ENCODE measurements at places on chromosomes 1 and 21. TPM values are rescaled to one million over a fixed set of nuclear protein-coding genes. Genes with fewer than 3 reads are reported as not detected.
A peak's percentile ranks its signal among the peaks of the same experiment; 100 is the strongest.

RHOU gene
- total RNA-seq = 0.68 TPM

CD164L2 gene
- not detected for total RNA-seq

CYP4X1 gene
- not detected for total RNA-seq

FCRL6 gene
- total RNA-seq = not detected

PRDM16 gene
- total RNA-seq = not detected

OR10J1 gene
- not detected for total RNA-seq

HCN3 gene
- total RNA-seq = 2.4 TPM

PYHIN1 gene
- total RNA-seq = 13.1 TPM

KIAA0319L gene
- 30.9 TPM for total RNA-seq

CENPL gene
- total RNA-seq = 26.3 TPM

B4GALT3 gene
- total RNA-seq = 46.3 TPM

PIK3R3 gene
- 0.83 TPM for total RNA-seq

CD101 gene
- 0.14 TPM for total RNA-seq

KTI12 gene
- 12.6 TPM for total RNA-seq

FAM177B gene
- total RNA-seq = not detected

ELF3 gene
- total RNA-seq = 0.12 TPM

AUNIP gene
- total RNA-seq = 7.8 TPM

NR0B2 gene
- total RNA-seq = not detected

LCE1E gene
- total RNA-seq = not detected

THEM5 gene
- not detected for total RNA-seq

NUDC gene
- total RNA-seq = 97.1 TPM

RNU1-1 gene
- total RNA-seq = 1,390 TPM

DNASE2B gene
- not detected for total RNA-seq

ATAD3C gene
- 1.7 TPM for total RNA-seq

DNA sequence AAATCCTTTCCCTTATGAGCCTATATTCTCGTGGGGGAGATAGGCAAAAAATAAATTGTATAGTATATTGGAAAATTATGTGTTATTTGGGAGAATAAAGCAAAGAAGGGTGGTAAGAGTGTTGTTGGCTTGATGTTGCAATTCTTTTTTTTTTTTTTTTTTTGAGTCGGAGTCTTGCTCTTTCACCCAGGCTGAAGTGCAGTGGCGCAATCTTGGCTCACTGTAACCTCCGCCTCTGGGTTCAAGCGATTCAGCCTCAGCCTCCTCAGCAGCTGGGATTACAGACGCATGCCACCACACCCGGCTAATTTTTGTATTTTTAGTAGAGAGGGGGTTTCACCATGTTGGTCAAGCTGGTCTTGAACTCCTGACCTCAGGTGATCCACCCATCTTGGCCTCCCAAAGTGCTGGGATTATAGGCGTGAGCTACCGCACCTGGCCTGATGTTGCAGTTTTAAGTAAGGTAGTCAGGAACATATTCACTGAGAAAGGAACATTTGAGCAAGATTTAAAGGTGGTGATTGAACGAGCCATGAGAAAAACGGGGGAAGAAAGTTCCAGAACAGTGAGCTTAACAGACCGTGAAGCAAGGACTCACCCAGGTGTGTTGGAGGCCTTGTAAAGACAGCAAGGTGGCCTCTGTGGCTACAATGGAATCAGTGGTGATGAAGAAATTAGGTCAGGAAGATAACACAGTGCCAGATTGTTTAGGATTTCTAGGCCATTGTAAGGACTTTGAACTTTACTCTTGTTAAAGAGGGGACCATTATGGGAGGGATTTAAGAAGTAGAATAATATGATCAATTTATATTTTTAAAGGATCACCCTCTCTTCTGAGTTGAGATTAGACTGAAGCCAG is 45.8 kb downstream of the RPRD2 start:
- no peak for DNase-seq

GRCh38 chr1:76713535-76713934 is 153.7 kb upstream of the ST6GALNAC5 start:
- no peak for DNase-seq

GRCh38 chr1:91730801-91731732 is 154.9 kb downstream of the TGFBR3 start:
- DNase-seq = peak; percentile 72

DNA sequence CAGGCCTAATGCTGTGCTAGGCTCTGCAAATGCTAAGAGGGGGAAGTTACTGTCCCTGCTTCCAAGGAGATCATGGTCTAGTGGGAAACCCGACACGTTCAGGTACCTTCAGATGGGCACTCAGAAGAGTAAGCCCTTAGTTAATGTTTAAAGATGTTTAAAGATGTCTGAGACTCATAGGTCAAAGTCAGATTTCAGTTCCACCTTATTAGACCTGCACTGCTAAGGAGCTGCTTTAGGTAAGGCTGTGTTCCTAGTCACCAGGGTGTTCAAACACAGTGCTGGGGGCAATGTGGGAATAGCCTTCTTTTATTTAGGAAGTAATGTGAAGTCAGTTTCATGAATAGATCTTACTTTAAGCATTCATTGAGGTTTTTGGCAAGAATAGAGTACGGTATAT is 3.8 kb upstream of the RUSC1 start:
- no peak for DNase-seq

GRCh38 chr1:22594396-22594795 is 31.1 kb downstream of the EPHA8 start:
- no peak for DNase-seq

DNA sequence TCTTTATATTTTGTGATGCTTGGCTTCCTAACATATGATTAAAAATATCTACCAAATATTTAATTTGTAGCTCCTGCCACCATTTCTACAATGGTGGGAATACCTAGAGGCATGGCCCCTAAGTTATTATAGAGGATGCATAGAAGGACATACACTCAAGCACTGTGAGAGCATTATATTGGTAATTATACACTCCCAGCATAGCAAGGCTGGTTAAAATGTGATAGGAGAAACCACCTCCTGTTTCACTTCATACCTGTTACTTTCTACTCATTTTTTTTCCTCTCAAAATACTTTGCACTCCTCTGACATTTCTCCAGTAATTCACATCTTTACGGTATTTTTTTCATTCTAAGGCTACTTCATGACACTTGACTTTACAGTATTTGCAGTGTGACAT is 92.9 kb downstream of the HS2ST1 start:
- DNase-seq = no peak

GRCh38 chr1:227996187-227996950 is 10.4 kb upstream of the WNT3A start:
- DNase-seq = no peak

GRCh38 chr1:33468967-33469366 is 3.5 kb upstream of the ZSCAN20 start:
- DNase-seq = no peak

DNA sequence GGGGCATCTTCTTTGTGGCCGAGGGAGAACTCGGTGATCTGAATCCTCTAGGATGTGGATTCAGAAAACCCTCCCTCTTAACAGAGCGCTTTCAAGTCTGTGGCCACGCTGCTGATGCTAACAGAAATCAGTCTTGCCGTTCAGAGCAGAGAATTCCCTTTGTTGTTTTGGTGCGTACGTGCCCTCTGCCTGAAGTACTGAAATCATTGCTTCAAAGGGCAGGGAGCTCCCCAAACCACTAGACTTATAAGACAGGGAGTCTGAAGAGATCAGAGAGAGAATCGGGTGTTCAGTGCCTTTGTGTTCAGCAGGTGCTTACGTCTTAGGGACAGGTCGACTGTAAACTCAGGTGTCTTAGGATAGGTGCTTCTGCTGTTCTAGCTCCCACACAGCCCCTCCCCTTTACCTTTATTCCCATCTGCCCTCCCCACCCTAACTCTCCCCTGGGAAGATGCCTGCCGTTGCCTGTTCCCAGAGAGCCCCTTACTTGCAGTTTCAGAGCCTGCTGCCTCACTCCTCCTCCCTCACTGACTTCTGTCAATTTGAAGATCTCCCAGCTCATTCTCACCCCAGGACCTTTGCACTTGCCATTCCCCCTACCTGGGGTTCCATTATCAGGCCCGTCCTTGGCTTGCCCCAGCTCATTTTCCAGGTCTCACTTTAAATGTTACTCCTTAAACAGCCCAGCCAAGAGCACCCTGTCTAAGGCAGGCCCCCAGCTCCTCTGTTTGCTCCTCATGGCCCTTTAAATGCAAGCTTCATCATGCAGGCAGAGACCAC is 143.0 kb downstream of the CAMTA1 start:
- DNase-seq = no peak

GRCh38 chr21:44702973-44703730 is 6.2 kb downstream of the KRTAP10-12 start:
- no peak for DNase-seq

DNA sequence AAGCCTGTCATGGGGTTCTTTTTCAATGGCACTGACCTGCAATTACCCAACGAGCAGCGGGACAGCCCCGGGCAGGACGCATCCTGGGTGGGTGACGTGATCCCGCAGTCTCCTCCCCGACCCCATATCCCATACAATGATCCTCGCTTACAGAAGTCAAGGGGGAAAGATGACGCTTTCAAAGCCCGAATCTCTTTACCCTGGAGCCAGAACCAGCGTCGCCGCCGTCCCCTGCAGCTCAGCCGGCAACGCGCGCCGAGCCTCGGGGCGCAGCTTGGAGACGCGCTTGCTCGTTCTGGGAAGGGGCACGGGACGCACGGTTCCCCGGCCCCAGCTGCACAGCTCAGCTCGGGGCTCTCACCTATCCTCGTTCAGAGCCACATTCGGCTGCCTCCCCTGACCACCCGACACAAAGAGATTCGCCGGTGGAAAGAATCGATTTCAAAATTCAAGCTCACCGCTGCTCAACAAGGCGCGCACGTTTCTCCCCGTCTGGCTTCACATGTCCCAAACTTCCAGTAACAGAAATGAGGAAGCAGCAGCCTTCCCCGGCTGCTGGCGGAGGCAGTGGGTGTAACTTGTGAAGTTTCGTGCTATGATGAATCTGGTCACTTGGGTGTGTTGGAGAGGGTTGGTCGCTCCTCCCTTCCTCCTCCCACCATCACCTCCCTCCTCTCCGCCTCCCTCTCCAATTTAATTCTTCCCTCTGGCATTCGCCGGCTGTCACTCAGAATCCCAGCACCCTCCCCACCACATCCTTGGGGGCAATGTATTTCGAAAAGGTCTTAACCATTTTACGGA is at the start of gene TIAM1:
TSS of gene TIAM1 (minus strand) at position 582 of the 801 bp plus-strand sequence. CDS start 77,289 bp downstream, outside the sequence.
- peak; percentile 64 for DNase-seq

- DNase-seq = peak; percentile 71
Measured at GRCh38 chr1:203340112-203340790, 10.7 kb downstream of the FMOD start.

- DNase-seq = no peak
Measured at GRCh38 chr1:112520166-112520565, 11.4 kb downstream of the WNT2B start.

- DNase-seq = no peak
Measured at GRCh38 chr1:103243481-103243880, 135.2 kb upstream of the COL11A1 start.

DNA sequence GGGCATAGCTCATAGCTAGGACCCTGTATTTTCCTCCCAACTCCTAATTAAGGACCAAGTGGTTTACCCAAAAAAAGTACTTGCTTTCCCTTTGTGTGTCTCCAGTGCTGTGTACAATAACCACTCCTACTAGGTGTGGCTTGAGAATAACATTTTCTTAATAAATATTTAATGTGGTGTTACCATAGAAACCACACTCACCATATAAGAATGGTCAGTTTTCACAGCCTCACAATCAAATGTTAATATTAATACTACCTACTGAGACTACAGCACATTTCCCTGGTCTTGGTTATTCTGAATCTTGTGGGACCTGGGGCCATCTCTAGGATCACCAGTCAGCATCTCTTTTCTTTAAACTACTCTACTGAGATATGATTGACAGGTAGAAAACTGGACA is 83.5 kb upstream of the BCAR3 start:
- DNase-seq = no peak

DNA sequence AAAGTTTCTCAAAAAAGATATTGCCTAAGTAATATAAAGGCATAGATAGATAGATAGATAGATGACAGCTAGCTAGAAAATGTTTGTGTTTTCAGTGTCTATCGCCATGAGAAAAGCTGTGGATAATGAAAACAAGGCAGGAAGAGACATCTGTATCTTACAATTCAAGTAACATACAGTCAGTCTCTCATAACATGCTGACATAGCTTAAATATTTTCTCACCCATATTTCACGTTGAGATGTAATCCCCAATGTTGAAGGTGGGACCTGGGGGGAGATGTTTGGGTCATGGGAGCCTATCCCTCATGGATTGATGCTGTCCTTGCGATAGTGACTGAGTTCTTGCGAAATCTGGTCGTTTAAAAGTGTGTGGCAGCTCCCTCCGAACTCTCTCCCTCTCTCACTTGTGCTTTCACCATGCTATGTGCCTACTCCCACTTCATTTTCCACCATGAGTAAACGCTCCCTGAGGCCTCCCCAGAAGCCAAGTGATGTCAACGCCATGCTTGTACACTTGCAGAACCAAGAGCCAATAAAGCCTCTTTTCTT is 856.8 kb upstream of the ADAMTS5 start:
- DNase-seq = no peak

DNA sequence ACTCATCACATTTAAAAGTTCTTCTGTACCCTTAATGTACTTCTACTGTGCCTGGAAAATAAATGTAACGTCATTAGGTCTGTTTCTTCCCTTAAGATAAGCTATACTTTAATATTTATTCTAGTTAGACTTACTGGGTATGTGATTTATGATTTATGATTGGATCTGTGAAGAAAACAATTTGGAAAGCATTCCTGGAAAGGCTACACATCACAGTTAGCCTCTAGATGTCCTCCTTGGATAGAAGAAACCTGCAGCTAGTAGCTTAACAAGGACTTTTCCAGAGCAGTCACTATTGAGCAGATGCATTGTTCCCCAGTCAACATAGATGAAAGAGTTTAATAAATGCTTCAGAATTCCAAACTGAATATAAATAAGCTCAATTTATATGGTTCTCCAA is 22.2 kb upstream of the ABL2 start:
- no peak for DNase-seq

DNA sequence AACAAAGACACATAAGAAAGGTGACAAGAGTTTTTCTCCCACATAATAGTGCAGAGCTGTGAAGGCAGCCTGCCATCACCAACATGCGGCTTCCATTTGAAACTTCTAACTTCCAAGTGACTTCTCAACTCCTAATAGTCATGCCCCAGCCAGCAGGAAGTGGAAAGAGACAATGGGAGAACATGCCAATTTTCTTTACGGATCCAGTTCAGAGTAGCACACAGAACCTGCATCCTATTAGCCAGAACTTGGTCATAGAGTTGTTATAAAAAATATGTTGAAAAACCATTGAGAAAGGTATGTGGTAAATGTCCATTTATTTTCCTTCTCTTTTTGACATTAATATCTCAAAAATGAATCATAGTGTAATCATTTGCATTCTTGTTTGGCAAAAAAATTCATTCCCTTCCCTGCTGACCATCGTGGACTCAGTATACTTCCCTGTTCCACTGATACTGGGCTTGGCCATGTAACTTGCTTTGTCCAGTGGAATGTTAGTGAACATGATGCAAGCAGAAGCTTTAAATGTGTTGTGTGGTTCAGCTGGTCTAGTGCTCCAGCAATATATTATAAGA is 197.4 kb downstream of the SEC16B start:
- DNase-seq = no peak

DNA sequence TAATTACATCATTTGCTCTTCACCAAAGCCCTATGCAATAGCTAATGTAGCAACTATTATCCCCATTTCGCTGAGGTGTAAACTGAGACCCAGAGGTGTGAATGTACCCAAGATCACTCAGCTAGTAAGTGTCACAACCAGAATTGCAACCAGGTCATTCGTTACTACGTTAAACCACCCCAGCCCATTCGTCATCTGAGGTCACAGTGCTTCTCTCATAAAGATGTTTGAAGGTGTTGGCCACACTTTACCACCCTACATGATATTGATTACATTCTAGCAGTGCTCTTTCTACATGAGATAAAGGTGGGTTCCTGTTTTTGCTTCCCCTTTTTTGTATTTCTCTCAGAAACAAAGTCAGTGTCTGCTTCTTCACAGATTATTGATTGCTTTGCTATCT is 195.3 kb downstream of the ZBTB18 start:
- no peak for DNase-seq

- DNase-seq = no peak
Measured at GRCh38 chr1:204313675-204314074, 46.1 kb downstream of the PLEKHA6 start.

Data from activated CD4-positive, alpha-beta memory T cell treated with anti-CD3 and anti-CD28 coated beads for 36 hours (primary cell).